ENCODE measurements at places on chromosomes 4 and X.

- no peak for DNase-seq
Observed at GRCh38 chr4:23991444-23991843, 101.6 kb upstream of the PPARGC1A start.

- peak; percentile 34 for DNase-seq
Observed at GRCh38 chr4:40199999-40200874, 3.4 kb downstream of the RHOH start.

- DNase-seq: no peak
Observed at GRCh38 chr4:126386512-126386911, 1071.8 kb downstream of the FAT4 start.

DNA sequence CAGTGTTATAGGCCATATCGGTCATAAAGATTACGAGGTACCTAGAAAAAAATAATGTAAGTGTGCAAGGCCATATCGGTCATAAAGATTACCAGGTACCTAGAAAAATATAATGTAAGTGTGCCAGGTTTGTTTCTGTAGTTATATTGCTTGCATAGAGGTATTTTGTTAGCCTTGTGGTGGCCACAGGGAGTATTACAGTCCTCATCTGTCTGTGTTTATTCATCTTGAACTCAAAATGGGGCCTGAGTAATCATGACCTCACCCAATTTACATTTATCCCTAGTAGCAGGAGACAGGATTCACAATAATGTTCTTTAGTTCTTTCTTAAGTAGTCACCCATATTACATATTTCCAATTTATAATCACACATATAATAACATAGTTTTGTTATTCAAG lies 459.7 kb downstream of the MID1IP1 start:
- DNase-seq: no peak

GRCh38 chrX:119677654-119677981 lies 15.3 kb downstream of the SEPTIN6 start:
- no peak for DNase-seq

DNA sequence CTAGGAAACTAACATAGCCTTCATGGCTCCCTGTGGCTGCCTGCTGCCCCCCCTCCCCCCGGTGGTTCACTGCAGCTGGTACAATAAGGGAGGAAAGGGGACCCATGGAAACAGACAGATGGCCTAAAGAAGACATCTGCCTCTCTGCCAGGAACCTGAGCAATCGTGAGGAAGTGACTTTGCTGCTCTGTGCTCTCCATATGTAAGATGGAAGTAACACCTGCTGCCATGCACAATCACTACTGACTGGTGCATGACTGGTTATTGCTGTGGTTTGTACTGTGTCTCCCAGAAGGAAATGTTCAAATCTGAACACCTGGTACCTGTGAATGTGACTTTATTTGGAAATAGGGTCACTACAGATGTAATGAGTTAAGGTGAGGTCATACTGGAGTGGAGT lies 43.6 kb downstream of the CD99L2 start:
- no peak for DNase-seq

GRCh38 chr4:110878956-110879355 lies 256.1 kb upstream of the PITX2 start:
- no peak for DNase-seq

DNA sequence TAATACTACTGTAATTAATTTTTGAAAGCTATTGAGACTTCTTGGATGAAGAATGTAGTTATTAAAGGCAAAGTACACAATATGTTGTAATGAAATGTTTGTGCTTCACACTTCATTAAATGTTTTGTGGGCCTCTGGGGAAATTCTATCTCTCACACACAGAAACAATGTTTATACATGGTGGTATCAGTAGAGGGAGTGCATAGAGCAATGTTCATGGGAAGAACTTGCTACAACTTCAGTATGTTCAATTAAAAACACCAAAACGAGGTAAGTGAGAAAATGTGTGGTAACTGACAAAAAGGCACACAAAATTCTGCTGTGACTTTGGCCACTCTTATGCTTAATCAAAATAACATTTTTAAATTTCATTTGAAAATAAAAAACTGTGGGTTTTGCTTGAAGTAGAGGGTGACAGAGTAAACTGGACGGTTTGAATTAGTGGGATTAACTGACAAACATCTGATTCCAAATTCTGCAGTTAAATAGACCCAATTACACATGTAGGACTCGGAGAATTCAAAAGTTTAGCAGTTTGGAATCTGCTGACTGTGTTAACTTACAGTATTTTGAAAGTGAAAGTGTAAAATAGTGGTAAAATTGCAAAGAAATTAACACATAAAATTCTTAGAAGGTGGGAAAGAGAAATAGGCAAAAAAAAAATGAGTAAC lies 111.4 kb upstream of the TTC29 start:
- DNase-seq: no peak

- no peak for DNase-seq
Observed at GRCh38 chr4:48109413-48110263, 24.4 kb downstream of the TXK start.

- DNase-seq: no peak
Observed at GRCh38 chr4:181308476-181309312, 934.5 kb upstream of the TENM3 start.

DNA sequence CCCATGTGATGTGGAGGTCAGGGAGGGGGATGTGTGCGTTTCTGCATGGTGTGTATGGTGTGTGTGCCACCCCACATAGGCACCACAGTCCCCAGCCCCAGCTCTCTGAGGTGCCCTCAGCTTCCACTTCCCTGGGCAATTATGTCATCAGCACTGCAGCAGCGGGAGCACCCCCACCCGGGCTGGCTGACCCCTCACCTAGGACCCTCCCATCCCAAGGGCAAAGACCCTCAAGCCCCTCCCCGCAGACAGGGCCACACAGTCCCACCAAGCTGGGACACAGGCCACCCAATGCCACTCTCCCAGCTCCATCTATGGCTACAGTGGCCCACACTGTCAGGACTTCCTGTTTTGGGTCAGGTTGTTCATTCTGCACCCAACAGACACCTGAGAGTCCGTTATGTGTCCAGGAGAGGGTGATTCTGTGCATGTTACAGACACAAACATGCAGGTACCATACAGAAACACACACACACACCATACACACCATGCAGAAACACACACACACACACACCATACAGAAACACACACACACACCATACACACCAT lies 75.2 kb downstream of the JAKMIP1 start:
- DNase-seq: no peak

DNA sequence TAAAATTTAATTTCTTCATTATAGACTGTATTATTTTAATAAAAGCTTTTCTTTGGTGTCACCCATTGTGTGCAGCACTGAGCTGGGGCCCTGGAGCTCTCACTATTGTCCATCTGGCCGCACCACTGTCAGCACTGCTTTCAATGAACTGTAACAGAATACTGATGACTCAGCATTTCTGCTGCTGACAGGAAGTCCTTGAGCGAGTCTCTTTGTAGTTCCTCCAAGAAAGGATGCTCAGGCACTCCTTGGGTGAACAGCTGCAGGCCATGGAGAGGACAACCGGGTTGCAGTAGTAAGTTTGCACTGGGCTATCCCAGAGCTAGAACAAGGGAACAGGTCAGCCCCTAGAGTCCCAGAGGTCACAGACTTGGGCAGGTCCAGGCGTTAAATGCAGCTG lies 81.6 kb downstream of the SORBS2 start:
- DNase-seq: no peak

DNA sequence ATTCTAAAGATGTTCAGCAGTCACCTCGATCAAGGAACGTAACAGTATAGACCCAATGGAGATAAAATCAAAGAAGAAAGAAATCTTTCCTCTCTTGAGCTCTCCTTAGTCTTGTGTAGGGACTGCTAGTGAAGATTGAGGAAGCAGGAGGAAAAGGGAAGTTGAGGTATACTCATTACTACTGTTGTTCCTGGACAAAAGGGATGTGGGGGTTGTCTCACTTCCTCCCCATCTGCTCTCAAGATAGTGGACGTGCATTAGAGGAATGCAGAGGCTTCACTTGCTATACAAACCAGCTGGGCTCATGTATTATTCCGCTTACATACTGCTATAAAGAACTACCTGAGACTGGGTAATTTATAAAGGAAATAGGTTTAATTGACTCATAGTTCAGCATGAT lies 208.9 kb upstream of the ARHGEF9 start:
- no peak for DNase-seq

- DNase-seq: no peak
Observed at GRCh38 chr4:17038510-17039176, 140.2 kb upstream of the LDB2 start.

- DNase-seq: no peak
Observed at GRCh38 chr4:18020145-18020670, 1.3 kb downstream of the LCORL start.

DNA sequence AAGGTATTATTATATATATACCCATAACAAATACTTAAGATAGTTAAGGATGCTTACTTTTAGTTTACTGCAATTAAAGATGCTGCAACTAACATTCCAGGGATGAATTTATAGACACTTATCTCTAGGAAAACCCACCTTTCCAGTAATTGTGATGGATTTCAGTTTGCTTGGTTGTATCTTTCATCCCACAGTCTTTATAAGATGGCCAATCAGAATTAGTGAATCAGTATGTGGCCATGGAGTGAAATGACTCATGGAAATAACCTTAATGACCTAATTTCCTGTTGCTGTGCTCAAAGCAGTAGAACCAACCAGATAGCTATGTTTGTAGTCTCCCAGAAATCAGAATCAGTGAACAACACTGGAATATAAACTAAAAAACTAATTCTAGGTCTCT lies 26.4 kb downstream of the MOSPD2 start:
- DNase-seq: no peak

GRCh38 chr4:8303485-8304281 lies 34.1 kb downstream of the HTRA3 start:
- no peak for DNase-seq

Measured in T-helper 1 cell (primary cell).